ENCODE measurements at places on chromosomes 16 and 17.

GRCh38 chr17:16374146-16374938, 6.5 kb upstream of the UBB start:
- DNase-seq: no peak

- DNase-seq: no peak
These were observed 18.2 kb upstream of the BHLHA9 start for GRCh38 chr17:1251866-1252608.

DNA sequence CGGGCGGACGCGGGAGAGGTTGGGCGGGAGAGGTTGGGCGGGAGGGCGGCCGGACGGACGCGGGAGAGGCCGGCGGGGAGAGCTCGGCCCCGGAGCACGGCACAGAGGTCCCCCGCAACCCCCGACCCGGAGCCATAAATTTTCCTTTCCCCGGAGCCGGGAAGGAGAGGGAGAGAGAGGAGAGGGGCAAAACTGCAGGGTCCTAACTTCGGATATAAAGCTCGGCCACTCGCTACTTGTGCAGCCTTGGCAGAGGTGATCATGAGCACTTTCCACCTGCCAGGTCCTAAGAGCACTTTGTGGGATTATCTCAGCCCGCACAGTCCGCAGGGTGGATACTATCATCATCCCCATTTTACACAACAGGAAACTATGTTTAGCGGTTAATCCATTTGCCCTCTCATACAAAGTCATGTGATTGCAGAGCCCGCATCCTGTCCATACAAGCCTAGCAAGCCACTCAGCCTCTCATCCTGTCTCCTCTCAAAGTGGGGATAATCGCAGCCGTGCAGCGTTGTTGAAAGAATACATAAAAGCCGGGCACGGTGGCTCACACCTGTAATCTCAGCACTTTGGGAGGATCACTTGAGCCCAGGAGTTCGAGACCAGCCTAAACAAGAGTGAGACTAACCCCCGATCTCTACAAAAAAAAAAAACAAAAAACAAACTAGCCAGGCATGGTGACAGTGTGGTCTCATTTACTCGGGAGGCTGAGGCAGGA, 780 bp upstream of the DCAKD start:
- peak; percentile 49 for DNase-seq

GRCh38 chr17:82915010-82915756, 75.4 kb upstream of the ZNF750 start:
- no peak for DNase-seq

Measured in SHP77 (cell line).